ENCODE measurements at places on chromosomes 11 and 22. TPM values are rescaled to one million over a fixed set of nuclear protein-coding genes. Genes with fewer than 3 reads are reported as not detected.

GRCh38 chr11:109994907-109995306 lies 98.3 kb upstream of the ZC3H12C start:
- no peak for DNase-seq
- no peaks in the 10 kb centered on the region for H3K36me3 ChIP-seq
- peaks cover 2% of the 10 kb centered on the region for H3K4me1 ChIP-seq
- peaks cover 9% of the 10 kb centered on the region for H3K27me3 ChIP-seq

GRCh38 chr11:116605543-116606459 lies 167.0 kb downstream of the BUD13 start:
- DNase-seq, result peak; percentile 65
- H3K27me3 ChIP-seq, result no peaks in the 10 kb centered on the region
- H3K4me1 ChIP-seq, result no peaks in the 10 kb centered on the region
- no peak overlapping the region for H3K4me3 ChIP-seq
- no peaks in the 10 kb centered on the region for H3K36me3 ChIP-seq

GRCh38 chr11:61718621-61719302 lies 33.7 kb upstream of the MYRF start:
- no peak overlapping the region for H3K27ac ChIP-seq
- no peaks in the 10 kb centered on the region for H3K36me3 ChIP-seq
- no peak for DNase-seq
- H3K4me3 ChIP-seq, result no peak overlapping the region
- peaks cover 17% of the 10 kb centered on the region for H3K27me3 ChIP-seq
- no peaks in the 10 kb centered on the region for H3K4me1 ChIP-seq

The CCDC81 gene
- total RNA-seq, result 0.50 TPM

DNA sequence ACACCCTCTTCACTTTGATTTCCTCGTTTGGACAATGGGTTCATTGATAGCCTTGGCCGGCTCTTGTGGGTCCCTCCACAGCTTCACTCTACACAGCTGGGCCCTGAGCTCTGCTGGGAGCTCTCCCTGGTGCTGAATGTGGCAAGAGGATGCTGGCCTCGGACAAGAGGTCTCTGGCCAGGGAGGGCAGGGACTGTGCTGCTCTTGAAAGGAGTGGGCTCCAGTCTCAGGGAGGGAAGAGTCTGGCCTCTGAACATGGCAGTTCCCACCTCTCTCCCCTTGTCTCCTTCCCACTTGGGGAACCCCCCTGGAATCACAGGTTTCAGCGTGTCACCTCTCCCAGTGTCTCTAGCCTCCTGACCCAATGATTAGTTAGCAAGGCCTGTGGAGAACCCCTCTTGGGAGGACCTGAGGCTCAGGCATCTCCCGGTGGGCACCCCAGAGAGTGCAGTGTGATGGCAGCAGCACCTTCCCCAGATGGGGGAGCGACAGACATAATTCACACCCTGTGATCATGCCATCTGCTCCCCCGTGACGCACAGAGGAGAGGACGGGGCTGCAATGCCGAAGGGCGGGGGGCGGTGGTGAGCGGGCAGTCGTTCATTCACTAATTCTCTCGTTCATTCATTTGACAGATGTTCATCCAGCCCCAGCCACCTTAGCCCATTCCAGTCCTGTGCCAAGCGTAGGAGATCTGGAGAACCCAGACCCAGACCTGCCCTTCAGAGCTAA lies 2.8 kb upstream of the CABP7 start:
- H3K4me1 ChIP-seq, result no peaks in the 10 kb centered on the region
- peaks cover 44% of the 10 kb centered on the region for H3K27me3 ChIP-seq
- no peak overlapping the region for H3K27ac ChIP-seq
- H3K36me3 ChIP-seq, result no peaks in the 10 kb centered on the region
- no peak overlapping the region for H3K4me3 ChIP-seq

DNA sequence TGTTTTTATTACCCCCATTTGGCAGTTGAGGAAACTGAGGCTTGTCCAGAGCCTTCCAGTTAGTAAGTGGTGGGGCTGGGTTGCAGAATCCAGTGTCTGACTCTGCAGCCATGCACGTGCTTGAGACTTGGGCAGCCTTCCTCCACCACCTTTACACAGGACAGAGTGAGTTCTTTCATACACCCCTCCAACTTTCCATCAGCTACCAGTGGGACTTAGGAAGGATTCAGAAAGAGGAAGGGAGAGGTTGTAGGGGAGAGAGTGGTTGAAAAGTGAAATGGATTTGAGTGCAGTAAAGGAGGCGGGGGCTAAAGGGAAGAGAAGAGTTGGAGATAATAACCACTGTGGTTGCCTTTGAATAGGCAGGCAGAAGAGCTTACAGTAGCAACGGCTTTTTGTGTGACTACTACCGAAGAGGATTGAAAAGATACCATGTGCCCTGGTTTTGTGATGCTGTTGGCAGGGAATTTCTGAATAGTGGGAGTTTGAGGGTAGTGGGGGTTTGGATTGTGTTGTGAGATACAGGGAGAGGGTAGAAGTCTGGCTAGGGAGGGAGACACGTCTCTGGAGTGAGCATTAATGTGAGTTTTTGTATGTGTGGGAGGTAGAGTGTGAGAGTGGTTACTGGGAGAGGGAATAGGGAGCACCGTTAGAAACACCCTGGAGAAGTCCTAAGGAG lies 1.7 kb downstream of the UVRAG start:
- DNase-seq, result no peak
- H3K27ac ChIP-seq, result no peak overlapping the region
- H3K27me3 ChIP-seq, result no peaks in the 10 kb centered on the region
- no peak overlapping the region for H3K4me3 ChIP-seq
- H3K4me1 ChIP-seq, result peaks cover 23% of the 10 kb centered on the region
- H3K36me3 ChIP-seq, result peaks cover 10% of the 10 kb centered on the region

GRCh38 chr11:14417617-14418374 lies 58.8 kb upstream of the RRAS2 start:
- no peak for DNase-seq
- peaks cover 7% of the 10 kb centered on the region for H3K36me3 ChIP-seq
- H3K27ac ChIP-seq, result no peak overlapping the region
- no peaks in the 10 kb centered on the region for H3K27me3 ChIP-seq
- H3K4me1 ChIP-seq, result peaks cover 51% of the 10 kb centered on the region
- H3K4me3 ChIP-seq, result no peak overlapping the region

- no peak overlapping the region for H3K27ac ChIP-seq
- H3K27me3 ChIP-seq, result no peaks in the 10 kb centered on the region
- peaks cover 24% of the 10 kb centered on the region for H3K4me1 ChIP-seq
- H3K4me3 ChIP-seq, result no peak overlapping the region
- no peak for DNase-seq
Measured at GRCh38 chr11:102580185-102580951, 44.8 kb downstream of the MMP20 start.

DNA sequence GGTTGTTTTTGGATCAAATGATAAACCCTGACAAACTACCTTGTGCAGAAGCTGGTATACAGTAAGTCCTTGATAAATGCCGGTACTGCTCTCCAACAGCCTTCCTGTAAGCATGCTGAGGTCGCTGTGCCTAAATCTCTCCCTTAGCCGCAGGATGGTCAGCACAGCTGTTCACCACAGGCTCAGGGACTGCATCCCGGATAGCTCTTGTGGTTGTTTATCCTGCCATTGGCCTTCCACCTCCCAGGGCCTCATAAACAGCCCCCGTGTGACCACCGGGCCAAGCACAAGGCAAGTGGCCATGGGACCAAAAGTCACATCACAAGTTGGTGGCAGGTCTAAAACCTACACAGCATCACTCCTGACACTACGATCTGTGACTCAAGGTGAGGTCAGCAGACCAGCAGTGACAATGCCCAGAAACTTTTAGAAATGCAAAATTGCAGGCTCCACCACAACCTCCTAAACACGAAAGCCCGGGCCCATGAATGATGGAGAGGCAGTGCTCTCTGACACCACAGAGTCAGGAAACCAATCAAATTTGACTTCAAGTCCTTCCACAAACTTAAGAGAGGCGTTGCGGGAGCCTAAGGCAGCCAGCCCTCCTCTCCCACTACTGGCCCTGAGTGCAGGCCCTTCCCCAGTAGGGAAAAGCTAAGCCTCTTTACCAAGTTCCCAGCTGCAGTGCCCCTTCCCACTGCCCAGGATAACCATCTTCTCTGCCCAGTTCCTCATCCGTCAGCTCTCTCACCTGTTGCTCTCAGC lies 3.9 kb downstream of the SPATA19 start:
- no peak for DNase-seq
- peaks cover 9% of the 10 kb centered on the region for H3K27me3 ChIP-seq

GRCh38 chr11:94845622-94846021 lies 77.5 kb downstream of the AMOTL1 start:
- no peaks in the 10 kb centered on the region for H3K36me3 ChIP-seq
- no peak for DNase-seq
- no peak overlapping the region for H3K27ac ChIP-seq
- no peaks in the 10 kb centered on the region for H3K4me1 ChIP-seq
- H3K27me3 ChIP-seq, result peaks cover 11% of the 10 kb centered on the region

The MGAT3 gene
- total RNA-seq, result 3.6 TPM

The RTN4RL2 gene
- total RNA-seq, result not detected

DNA sequence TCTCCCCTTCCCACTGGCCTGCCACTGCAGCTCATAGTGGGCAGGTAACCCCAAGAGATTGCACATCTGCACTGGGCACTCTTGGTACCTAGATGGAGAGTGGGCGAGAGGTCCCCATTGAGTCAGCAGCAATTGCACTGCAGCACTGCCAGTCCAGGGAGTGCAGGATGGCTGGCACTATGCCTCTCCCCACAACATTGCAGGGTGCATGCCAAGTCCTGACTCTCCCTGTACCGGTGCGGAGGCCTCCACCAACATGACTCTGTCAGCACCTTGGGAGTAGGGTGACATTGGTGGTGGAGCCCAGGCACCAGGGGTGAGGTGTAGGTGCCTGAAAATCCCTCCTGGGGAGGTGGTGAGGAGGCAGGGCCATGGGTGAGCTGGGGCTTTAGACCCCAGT lies 82.2 kb downstream of the TRAF6 start:
- no peaks in the 10 kb centered on the region for H3K27me3 ChIP-seq
- peaks cover 11% of the 10 kb centered on the region for H3K4me1 ChIP-seq
- no peak overlapping the region for H3K4me3 ChIP-seq
- DNase-seq, result no peak

- no peak for DNase-seq
- H3K4me1 ChIP-seq, result peaks cover 6% of the 10 kb centered on the region
- H3K27me3 ChIP-seq, result peaks cover 30% of the 10 kb centered on the region
- no peak overlapping the region for H3K27ac ChIP-seq
Measured at GRCh38 chr11:62449451-62449851, 30.6 kb downstream of the SCGB1A1 start.

The ACTN3 gene
- 0.40 TPM for total RNA-seq

The KCNJ1 gene
- total RNA-seq, result not detected

DNA sequence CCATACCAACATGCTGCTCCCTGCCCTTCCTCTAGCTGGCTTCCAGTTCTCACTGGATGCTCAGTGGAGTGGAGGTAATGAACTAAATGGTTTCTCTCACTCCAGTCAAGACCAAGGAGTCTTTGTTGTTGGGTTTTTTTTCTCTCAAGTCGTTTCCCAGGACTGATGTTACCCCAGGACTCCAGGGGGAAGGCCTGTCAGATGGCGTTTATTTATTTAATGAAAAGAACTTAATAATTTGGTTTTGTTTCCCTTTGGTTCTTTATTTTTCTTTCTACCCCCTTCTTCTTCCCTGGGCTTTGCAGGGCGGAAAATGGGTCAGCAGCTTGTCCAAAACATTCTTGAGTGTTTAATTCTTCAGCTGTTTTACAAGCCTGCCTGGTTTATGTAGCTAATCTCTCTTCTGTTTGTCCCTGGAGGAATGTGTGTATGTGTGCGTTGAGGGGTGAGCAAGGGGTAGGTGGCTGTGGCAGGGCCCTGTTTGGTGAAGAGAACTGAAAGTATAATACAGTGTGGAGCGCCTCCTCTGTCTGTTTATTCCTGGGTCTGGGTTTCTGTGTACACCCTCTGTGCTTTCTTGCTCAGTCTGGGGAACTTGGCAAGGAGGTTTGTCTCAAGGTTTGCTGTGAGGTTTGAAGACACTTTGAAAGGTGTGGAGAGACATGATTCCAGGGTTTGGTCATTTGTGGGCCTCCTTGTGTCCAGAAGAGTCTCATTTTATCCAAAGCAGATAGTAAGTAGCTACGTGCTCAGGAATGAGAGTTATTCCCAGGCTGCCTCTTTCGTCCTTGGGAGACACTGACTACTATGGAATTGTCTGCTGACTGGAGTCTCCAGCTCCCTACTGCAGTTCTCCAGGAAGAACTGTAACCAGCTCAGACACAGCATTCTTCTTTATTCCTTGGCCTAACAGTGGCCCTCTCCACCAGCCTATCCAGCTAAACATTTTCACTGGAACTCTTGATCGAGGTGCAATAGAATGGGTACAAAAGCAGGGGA lies 175.5 kb downstream of the ADAMTS15 start:
- no peak overlapping the region for H3K27ac ChIP-seq
- H3K36me3 ChIP-seq, result no peaks in the 10 kb centered on the region
- no peaks in the 10 kb centered on the region for H3K4me1 ChIP-seq

GRCh38 chr11:17021511-17021910 lies 7.3 kb upstream of the PLEKHA7 start:
- no peak overlapping the region for H3K4me3 ChIP-seq
- DNase-seq, result no peak
- no peaks in the 10 kb centered on the region for H3K4me1 ChIP-seq
- H3K27ac ChIP-seq, result no peak overlapping the region
- no peaks in the 10 kb centered on the region for H3K36me3 ChIP-seq
- H3K27me3 ChIP-seq, result peaks cover 16% of the 10 kb centered on the region

GRCh38 chr11:83070731-83071566 lies 748 bp downstream of the RAB30 start:
- peak; percentile 54 for DNase-seq
- H3K4me1 ChIP-seq, result peaks cover 38% of the 10 kb centered on the region
- H3K27me3 ChIP-seq, result no peaks in the 10 kb centered on the region
- H3K4me3 ChIP-seq, result no peak overlapping the region

- no peak overlapping the region for H3K27ac ChIP-seq
- H3K4me3 ChIP-seq, result no peak overlapping the region
- no peaks in the 10 kb centered on the region for H3K27me3 ChIP-seq
- no peak for DNase-seq
- H3K4me1 ChIP-seq, result peaks cover 24% of the 10 kb centered on the region
Measured at GRCh38 chr11:1857064-1857463, 4.2 kb downstream of the LSP1 start.

DNA sequence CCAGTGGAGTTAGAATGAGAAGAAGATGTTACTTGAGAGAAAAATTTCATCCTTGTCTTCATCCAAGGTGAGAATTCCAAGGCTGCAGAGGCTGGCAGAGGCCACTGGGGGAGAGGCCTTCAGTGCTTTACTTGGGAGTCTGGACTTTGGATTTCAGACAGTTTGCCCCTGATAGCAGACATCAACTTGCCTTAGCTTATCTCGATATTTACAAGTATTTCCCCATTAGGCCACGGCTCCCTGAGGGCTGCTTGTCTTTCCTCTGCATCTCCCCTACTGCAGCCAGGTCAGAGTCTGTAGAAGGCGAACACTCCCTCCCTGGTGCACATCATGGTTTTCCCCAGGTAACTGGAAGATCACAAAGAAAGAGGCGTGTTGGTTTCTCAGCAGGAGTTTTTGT lies 29.9 kb upstream of the BSX start:
- DNase-seq, result no peak
- H3K27me3 ChIP-seq, result peaks cover 27% of the 10 kb centered on the region
- no peaks in the 10 kb centered on the region for H3K4me1 ChIP-seq
- no peak overlapping the region for H3K4me3 ChIP-seq
- no peaks in the 10 kb centered on the region for H3K36me3 ChIP-seq

The WBP2NL gene
- 2.1 TPM for total RNA-seq

The B4GALNT4 gene
- total RNA-seq, result 0.32 TPM

- H3K4me1 ChIP-seq, result peaks cover 71% of the 10 kb centered on the region
- H3K36me3 ChIP-seq, result peaks cover 4% of the 10 kb centered on the region
- H3K27me3 ChIP-seq, result no peaks in the 10 kb centered on the region
- DNase-seq, result peak; percentile 83
Measured at GRCh38 chr11:134228625-134229024, 4.2 kb downstream of the VPS26B start.
